ENCODE measurements at places on chromosomes 3 and 15. TPM values are rescaled to one million over a fixed set of nuclear protein-coding genes. Genes with fewer than 3 reads are reported as not detected.

GRCh38 chr3:54841471-54841870 is 86.4 kb downstream of the LRTM1 start:
- no peak for DNase-seq

GRCh38 chr3:194137506-194138474 is 1.8 kb downstream of the HES1 start:
- DNase-seq, result no peak

DNA sequence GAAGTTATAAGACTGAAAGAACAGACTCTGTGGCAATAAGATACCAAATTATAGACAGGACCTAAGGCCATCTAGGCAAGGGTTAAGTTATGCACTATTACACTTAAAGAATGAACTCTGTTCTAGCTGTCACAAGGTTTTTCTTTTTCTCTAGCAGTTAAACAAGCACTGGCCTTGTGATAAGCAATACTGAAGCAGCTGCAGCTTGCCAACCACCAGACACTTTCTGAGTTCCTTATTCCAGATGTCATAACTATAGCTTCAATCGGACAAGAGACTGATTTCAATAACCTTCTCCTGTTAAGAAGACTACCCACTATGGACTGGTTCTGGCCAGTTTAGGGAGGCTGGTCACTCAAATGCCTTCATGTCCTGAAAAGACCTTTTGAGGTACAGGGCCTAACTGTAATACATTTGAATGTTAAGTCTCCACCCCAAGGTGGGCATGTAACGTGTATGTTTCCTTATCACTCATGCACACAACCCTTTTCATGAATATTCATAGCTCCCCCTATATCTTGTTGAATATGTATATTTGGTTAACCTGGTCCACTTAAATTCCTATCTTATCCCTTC is 85.8 kb downstream of the CFAP20DC start:
- DNase-seq, result no peak

DNA sequence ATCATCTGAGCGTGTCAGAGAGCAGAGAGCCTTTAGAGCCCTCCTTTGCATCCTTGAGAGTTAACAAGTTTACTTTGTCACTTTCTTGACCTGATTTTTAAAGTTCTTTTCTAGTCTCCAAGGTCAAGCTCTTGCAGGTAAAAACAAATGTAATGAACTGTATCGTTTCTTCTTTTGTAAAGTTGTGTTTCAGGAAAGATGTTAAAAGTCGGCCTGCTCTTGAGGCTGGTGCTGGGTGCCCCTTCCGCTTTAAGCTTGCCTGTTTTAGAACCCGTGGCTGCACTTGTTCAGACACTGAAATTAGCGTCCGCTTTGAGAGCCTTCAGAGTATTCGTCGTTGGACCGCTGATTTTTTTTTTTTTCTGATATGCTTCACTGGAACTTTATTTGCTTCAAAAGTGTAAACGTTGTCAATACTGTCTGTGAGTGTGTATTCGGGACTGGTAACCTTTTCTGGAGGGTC is 52.6 kb upstream of the ULK4 start:
- no peak for DNase-seq

DNA sequence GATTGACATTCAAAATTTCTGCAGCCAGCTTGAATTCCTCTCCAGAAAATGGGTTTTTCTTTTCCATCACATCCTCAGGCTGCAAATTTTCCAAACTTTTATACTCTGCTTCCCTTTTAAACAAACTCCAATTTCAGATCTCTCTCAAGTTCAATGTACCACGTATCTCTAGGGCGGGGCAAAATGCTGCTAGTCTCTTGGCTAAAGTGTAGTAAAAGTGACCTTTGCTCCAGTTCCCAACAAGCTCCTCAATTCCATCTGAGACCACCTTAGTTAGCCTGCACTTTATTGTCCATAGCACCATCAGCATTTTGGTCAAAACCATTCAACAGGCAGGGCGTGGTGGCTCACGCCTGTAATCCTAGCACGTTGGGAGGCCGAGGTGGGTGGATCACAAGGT is 46.7 kb downstream of the NIPA2 start:
- DNase-seq, result no peak

GRCh38 chr15:45780352-45780751 is 145.5 kb downstream of the SQOR start:
- DNase-seq, result no peak

- DNase-seq, result no peak
Observed at GRCh38 chr3:152302521-152303021, 33.8 kb downstream of the MBNL1 start.

- DNase-seq, result no peak
Observed at GRCh38 chr15:40706121-40706520, 11.1 kb downstream of the RAD51 start.

GRCh38 chr3:159887911-159888310 is 100.7 kb upstream of the IL12A start:
- DNase-seq, result no peak

DNA sequence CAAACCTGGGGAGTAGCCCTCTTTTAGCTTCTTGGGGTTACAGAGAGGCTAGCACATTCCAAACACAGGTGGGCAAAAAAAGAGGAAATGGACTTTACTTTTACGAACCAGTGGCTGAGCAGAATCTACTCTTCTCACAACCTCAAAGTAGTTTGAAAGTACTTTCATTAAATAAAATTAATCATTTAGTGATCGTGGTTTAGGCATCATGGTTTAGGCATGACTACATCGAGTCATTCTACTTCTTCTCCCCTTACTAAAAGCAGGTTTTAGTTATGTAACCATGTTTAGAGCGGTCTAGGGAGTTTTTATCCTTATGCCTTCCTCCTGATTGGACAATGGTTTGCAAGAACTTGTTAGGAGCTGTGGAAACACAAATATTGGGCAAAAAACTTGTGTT is 2.5 kb upstream of the GREM1 start:
- DNase-seq, result no peak

- no peak for DNase-seq
Observed at GRCh38 chr15:85482894-85483293, 102.5 kb downstream of the AKAP13 start.

- DNase-seq, result no peak
Observed at GRCh38 chr15:83209333-83209732, 1.7 kb upstream of the HDGFL3 start.

GRCh38 chr3:14545251-14545635 is 5.1 kb upstream of the GRIP2 start:
- no peak for DNase-seq

GRCh38 chr3:136624371-136624770 is 127.8 kb downstream of the STAG1 start:
- DNase-seq, result no peak

- DNase-seq, result no peak
Observed at GRCh38 chr15:80170596-80170995, 17.8 kb downstream of the FAH start.

DNA sequence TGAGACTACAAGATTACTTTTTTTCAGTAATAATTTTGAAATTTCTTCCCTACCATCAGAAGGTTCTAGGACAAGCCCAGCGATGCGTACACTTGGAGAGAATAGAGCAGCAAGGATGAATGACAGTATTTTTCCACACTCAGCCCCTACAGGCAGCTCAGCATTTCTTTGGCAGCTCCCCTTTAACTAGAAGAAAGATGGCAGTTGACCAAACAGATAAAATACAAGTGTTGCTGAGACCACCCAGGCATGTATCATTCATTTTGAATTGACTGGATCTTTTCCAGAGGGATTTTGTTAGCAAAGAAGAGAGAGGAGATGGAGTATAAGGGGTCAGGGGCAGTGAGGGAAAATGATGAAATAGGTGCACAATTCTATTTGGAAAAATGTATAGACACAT is 761.3 kb downstream of the AGBL1 start:
- no peak for DNase-seq

DNA sequence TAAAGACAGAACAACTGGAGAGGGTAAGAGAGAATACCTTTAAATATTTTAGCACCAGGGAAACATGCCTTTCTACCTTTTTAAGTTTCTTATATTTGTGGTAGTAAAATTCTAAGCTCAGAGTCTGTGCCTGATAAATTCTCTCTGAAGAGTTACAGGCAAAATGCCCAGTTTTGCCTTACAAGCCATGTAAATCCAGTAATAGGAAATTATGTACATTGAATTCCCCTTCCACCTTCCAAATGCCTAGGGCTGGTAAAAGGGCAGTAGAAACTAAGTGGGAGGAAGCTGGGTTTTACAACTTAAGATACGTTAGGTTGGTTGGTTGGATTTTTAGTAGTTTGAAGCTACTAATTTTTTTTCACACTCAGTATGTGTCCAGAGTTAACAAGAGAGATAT is 43.1 kb upstream of the TP63 start:
- DNase-seq, result no peak

- no peak for DNase-seq
Observed at GRCh38 chr3:29760226-29760685, 479.4 kb downstream of the RBMS3 start.

DNA sequence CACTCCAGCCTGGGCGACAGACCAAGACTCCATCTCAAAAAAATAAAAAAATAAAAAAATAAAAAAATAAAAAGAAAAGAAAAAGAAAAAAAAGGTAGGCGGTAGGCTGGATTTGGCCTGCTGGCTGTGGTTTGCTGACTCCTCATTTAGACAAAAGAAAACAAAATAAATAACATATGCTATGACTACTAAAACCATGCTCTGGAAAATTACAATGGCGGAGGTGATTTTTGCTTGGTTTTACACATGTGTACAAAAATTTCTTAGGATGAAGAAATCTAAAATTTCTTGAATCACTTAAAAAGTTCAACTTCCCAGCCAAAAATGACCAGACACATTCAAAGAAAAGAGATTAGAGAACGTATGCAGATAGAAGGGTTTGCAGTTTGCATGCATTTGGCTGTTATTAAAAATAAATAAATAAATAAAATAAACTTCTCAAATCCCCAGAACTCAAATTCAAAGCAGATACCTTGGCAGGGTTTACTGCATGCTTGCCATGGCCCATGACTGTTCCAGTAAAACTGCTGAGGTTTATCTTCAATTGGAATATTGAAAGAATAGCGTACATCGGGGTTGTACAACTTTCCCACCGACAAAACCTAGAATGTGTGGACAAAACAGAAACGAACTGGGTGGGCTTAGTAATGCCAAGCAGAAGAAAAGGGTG is 65.9 kb downstream of the ADAMTS9 start:
- DNase-seq, result no peak

- DNase-seq, result no peak
Observed at GRCh38 chr3:33791477-33792166, 6.8 kb upstream of the PDCD6IP start.

GRCh38 chr3:27885641-27886040 is 163.5 kb upstream of the EOMES start:
- no peak for DNase-seq

GRCh38 chr3:138947495-138948121 is 591 bp downstream of the FOXL2NB start:
- DNase-seq, result no peak

- no peak for DNase-seq
Observed at GRCh38 chr3:77460326-77460725, 420.4 kb downstream of the ROBO2 start.

GRCh38 chr15:69138963-69139362 is 21.5 kb upstream of the GLCE start:
- no peak for DNase-seq

DNA sequence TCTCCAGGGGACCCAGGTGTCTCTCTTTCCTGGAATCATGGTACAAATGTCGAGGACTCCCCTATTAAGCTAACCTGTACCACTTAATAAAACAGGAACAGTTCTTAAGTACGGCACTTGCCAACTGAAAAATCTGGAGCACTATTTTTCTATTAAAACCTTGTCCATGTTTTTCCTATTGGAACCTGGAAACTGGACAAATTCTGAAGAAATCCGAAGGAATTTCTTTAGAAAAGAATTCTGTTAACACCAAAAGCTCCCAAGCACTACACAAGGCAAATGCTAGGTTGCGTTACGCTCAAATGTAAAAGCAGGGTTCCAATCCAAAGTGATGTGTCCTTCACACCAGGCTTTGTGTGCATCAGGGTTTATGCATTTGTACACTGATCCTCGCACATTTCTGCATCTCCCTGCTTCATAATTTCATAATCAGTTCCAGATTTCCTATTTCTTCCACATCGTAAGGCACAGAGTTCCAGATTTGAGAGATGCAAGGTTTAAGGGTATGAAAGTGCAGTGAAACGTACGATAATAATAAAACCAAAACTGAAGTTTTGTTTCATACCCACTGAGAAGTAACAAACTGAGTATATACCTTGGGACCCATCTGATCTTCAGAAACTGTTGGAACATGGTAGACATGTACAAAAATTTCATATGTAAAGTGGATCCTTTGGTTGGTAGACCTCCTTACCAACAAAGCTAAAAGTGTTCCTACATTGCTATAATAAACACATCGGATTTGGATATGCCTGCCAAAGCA is 132.1 kb upstream of the WNT5A start:
- no peak for DNase-seq

GRCh38 chr3:128619146-128619890 is 31.3 kb downstream of the RPN1 start:
- no peak for DNase-seq

DNA sequence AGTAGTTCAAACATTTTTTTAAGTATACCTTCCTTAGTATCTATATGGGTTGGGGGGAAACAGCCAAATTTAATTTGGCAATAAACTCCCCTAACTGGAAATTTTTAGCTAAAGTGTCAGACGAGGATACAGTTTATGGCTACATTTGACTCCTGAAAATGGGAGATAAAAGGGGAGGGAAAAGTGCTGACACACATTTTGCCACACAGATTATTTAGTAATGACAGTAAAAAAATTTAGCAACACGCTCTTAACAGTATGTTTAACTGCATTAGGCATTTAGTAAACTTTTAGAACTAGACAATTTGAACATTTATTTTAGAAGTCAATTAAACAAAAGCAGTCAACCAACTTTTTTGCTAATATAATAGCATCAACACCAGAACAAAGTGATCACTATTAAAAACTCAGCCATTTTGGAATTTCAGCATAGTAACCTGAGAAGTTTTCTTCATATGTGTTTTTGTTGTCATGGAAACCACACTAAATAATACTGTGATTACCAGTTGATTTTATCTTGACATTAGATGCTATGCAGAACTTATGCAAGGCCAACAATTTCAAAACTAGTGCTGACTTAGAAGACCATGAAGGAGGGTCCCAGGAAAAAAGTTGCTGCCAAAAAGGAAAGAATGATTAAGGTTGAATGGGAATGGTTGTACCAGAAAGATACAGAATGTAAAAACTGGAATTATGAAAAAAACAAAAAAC is 47.0 kb upstream of the TFG start:
- no peak for DNase-seq

The HERC2 gene
- 43.1 TPM for total RNA-seq

The NDN gene
- 135 TPM for total RNA-seq

The SEMA3F gene
- 37.7 TPM for total RNA-seq

The GABRG3 gene
- total RNA-seq, result not detected

The SERPINI2 gene
- not detected for total RNA-seq

The DUOX1 gene
- total RNA-seq, result 2.0 TPM

The OSBPL10 gene
- 11.0 TPM for total RNA-seq

The TMEM89 gene
- total RNA-seq, result not detected

The TMIE gene
- not detected for total RNA-seq

The MCF2L2 gene
- total RNA-seq, result 0.31 TPM

The CHRD gene
- total RNA-seq, result 5.8 TPM

The TNNC1 gene
- total RNA-seq, result not detected

The TRIM59 gene
- 1.3 TPM for total RNA-seq

The STAB1 gene
- 231 TPM for total RNA-seq

The TRH gene
- 0.65 TPM for total RNA-seq

The PDZRN3 gene
- 22.8 TPM for total RNA-seq

The CADPS gene
- not detected for total RNA-seq

The IMPG2 gene
- 0.13 TPM for total RNA-seq
